ENCODE measurements at places on chromosomes 11 and 22.

GRCh38 chr22:39904862-39905261 is 4.0 kb downstream of the GRAP2 start:
- no peak for DNase-seq

- no peak for DNase-seq
Observed at GRCh38 chr11:75966537-75967287, 151.7 kb downstream of the UVRAG start.

DNA sequence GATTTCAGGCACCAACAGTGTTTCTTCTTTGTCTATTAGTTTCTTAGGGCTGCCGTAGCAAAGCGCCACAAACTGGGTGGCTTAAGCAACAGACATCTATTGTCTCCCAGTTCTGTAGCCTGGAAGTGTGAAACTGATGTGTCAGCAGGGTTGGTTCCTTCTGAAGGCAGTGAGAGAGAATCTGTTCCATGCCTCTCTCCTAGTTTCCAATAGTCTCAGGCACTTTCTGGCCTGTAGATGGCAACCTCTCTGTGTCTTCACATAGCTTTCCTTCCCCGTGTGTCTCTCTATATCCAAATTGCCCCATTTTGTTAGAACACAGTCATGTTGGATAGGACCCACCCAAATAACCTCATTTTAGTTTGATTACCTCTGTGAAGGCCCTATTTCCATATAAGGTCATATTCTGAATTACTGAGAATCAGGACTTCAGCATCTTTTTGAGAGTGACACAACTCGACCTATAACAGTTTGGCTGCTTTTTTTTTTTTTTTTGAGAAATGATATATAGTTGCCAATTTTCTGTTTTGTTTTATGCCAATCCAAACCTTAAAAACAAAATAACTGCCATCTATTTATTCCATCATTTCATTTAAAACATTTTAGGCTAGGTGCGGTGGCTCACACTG is 108.2 kb downstream of the SLC36A4 start:
- DNase-seq, result no peak

- DNase-seq, result peak; percentile 32
Observed at GRCh38 chr11:124195189-124195734, 12.1 kb downstream of the OR10D3 start.

DNA sequence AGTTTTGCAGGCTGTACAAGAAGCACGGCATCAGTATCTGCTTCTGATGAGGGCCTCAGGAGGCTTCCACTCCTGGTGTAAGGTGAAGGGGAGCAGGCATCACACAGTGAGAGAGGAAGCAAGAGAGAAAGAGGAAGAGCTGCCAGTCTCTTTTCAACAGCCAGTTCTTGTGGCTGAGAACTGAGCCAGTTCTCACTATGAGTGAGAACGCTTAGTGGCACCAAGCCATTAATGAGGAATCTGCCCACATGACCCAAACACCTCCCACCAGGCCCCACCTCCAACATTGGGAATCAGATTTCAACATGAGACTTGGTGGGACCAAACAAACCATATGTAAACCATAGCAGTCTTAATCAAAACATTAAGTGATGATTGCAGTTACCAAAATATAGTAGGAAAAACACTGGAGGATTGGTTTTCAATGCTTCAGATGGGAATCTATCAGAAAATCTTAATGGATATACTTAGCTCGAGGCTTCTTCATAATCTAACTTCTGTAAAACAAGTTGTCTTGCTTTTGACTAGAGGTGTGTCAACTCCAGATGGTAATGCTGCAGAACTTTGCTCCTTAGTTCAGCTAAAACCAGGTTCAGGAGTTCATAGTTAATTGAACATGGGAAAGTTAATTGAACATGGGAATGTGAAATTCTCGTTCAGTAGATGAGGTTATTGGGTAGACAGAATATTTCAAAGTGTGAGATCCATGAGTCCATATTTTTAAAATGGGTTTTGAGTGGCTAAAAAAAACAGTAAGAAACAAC is 12.2 kb downstream of the FAR1 start:
- no peak for DNase-seq

DNA sequence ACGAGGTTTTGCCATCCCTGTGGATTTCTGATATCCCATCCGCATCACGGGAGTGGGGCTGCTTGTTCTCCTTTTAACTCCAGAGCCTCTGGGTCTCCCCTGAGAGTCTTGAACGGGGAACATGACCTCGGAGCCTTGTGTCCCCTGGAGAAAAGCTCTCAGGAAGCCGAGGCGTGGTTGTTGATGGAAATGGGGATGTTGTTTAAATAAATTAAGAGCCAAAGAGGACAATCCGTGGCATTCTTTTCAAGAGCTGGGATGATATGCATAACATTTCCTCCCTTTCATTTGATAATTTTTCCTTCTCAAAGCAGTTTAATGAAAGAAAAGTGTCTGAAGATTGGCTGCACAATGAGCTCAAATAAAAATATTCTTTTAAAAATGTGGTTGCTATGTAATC is 14.2 kb downstream of the TSPAN18 start:
- DNase-seq, result no peak

- DNase-seq, result no peak
Observed at GRCh38 chr11:79100093-79100910, 340.5 kb downstream of the TENM4 start.

DNA sequence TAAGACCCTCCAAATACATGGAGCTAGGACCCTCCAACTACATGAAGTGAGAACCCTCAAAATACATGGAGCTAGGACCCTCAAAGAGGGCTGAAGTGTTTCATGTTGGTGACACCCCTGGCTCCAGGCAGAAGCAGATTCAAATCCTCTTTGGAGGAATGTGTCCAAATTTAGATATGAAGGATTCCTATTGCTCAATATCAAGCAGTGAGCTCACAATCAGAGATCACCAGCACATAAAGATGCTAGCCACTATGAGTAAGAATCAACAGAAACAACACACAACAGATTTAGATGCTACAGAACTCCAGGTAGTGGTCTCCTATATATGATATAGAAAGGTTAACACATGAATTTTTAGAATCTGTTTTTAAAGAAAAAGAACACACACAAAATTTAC is 11.2 kb upstream of the RAB3IL1 start:
- DNase-seq, result no peak

DNA sequence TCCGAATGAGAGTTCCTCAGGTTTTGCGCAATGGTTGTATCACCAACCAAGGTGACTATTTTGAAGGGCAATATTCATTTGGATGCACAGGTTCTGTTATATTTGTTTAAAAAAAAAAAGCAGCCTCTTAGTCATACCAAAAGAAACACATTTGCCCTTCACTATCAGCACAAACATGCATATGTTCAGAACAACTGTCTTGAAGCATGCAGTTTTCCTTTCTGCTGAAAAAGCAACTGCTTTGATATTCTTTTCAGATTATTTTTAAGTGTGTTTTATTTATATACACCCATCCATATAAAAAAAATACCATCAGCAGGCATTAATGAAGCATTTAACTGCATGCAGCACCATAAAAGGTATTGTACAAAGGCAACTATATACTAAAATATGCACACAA is 67.8 kb downstream of the RBFOX2 start:
- DNase-seq, result no peak

- DNase-seq, result no peak
Observed at GRCh38 chr11:2703363-2704141, 3.8 kb upstream of the KCNQ1OT1 start.

DNA sequence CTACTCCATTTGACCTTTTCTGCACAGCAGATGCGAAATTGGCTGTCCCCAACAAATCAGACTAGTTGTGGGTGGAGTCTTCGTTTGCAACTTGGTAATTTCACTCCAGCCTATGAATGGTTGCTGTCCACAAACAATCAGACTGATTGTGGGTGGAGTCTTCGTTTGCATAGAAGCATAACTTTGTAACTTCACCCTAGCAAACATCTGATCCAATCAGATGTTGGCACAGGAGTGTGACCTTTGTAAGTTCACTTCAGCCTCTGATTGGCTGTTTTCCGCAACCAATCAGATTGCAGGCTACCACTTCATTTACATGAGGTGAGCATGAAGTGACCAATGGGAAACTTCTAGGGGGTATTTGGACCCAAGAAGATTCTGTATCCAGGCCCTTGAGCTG is 16.3 kb upstream of the CABP2 start:
- DNase-seq, result no peak

- no peak for DNase-seq
Observed at GRCh38 chr11:121763526-121763925, 310.8 kb upstream of the SORL1-AS1 start.

GRCh38 chr11:13663631-13664071 is 4.8 kb upstream of the FAR1 start:
- no peak for DNase-seq

- DNase-seq, result no peak
Observed at GRCh38 chr22:19814428-19814827, 40.2 kb downstream of the GNB1L start.

DNA sequence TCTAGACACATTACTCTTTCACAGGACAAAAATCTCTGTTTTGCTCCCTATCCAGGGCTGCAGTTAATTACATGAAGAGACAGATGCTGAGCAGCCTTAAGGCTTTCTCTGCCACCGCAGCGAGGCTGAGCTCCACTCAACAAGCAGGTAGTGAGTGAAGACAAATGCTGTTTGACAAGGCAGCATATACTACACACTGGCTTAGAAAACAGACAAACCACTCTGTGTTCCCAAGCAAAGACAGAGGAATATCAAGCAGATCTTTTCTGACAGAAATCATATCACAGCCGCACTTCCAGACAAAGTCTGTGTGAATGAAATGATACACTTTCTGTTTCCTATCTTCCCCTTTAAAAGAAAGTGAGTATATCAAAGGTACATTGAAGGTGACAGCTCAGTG is 368.1 kb downstream of the DCDC1 start:
- no peak for DNase-seq

DNA sequence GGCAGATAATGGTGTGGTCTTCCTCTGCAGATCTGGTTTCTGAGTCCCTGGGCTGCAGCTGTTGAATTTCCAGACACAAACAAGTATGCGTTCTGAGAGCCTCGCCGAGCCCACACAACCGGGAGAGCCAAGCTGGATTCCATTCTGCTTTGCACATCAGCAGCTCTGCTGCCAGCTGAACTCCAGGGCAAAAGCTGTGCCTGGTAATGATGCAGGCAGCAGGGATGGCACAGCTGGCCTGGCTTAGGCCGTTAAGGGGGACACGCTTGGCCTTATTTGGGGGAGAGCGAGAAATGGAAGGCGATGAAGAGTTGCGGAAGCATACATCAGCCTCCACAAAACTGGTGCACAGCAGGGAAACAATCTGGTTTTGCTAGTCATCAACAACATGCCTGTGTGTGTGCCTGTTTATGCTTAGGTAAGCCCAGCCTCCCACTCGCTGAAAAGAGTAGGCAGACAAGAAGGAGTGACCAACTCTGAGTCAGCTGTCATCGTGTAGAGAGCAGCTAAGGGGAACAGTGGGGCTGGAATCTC is 25.1 kb downstream of the ADAMTS8 start:
- DNase-seq, result no peak

GRCh38 chr11:117824571-117825537 is at the start of gene FXYD2:
Gene FXYD2, minus strand, starts transcription at chr11:117824744. Its CDS starts 66 bp downstream, at chr11:117824678.
- DNase-seq, result no peak

GRCh38 chr11:119615003-119615881 is 113.8 kb downstream of the NECTIN1 start:
- no peak for DNase-seq

- DNase-seq, result no peak
Observed at GRCh38 chr11:128235426-128235825, 351.9 kb downstream of the ETS1 start.

GRCh38 chr22:46604306-46604690 is 15.9 kb upstream of the GRAMD4 start:
- peak; percentile 69 for DNase-seq

- DNase-seq, result no peak
Observed at GRCh38 chr11:6297831-6298230, 22.5 kb downstream of the CAVIN3 start.

- DNase-seq, result no peak
Observed at GRCh38 chr11:17421781-17422180, 33.3 kb upstream of the KCNJ11 start.

DNA sequence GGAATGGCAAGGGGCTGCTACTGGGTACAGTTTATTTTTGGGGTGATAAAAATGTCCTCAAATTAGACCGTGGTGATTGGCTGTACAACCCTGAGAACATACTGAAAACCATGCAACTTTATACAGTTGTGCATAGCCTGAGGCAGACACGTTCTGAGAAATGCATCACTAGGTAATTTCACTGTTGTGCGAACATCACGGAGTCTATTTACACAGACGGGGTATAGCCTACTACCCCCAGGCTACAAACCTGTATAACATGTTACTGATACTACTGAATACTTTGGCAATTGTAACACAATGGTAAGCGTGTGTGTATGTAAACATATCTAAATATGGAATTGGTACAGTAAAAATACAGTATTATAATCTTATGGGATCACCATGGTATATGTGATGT is 23.6 kb downstream of the NARS2 start:
- no peak for DNase-seq

GRCh38 chr22:49777569-49778249 is 50.0 kb downstream of the BRD1 start:
- no peak for DNase-seq

- peak; percentile 67 for DNase-seq
Observed at GRCh38 chr11:3609416-3610265, 32.2 kb downstream of the ART5 start.

DNA sequence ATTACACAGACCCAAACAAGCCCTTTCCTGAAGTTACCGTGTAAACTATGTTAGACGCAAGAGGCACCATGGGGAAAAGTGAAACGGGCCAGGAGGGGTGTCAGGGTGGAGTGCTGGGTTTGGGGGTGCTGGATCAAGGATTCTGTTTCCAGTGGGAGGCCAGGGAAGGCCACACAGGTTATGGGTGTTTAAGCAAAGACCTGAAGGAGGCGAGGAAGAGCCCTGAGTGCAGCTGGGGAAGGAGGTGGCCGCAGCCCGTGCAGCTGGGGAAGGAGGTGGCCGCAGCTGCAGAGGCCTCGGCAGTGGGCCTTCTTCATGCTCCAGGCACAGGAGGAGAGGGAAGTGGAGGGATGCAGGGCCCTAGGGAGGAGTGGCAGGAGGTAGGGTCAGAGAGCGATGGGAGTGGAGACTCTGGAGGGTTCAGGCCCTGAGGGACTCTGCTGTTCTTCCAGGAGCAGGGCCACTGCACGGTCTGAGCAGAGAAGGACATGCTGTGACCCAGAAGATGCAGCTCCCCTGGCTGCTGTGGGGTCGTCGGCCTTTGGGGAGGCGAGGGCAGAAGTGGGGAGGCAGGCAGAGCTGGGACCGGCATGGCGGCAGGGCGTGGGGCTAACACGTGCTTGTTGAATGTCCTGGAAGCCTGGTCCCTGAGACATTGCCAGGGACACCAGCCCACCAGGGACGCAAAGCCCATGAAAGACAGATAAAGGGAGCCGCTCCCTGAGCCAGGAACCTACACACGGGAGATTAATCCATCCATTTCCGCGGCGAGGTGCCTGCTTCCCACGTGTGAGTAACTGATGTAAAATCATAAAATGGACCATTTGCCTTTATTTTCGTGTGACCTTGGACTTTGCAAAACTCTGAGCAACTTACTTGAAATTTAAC is 1049.1 kb downstream of the BRD1 start:
- no peak for DNase-seq

DNA sequence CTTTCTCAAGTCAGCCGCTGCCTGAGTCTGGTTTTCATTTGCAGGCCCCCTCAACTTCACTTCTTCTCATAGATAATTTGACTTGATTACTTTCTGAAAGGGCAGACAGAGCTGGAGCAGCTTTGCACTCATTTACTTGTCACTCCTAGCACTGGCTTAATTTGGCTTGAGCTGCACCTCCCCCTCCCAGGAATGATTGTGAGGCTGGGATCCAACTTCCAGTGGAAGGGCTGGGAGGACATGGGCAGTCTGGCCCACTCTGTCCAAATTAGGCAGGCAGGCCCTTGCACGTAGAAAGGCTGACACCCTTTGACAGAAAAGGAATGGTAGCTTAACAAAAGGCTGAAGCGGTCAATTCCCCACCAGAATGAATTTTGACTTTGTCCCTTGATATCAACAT is 453.9 kb downstream of the ETS1 start:
- no peak for DNase-seq
